Hematopoietic multipotent progenitor cell treated with erythropoietin and hydrocortisone succinate and interleukin-3 and kit ligand, for 6 days (in vitro differentiated cells): ENCODE measurements at places on chromosomes 5 and 9.

DNA sequence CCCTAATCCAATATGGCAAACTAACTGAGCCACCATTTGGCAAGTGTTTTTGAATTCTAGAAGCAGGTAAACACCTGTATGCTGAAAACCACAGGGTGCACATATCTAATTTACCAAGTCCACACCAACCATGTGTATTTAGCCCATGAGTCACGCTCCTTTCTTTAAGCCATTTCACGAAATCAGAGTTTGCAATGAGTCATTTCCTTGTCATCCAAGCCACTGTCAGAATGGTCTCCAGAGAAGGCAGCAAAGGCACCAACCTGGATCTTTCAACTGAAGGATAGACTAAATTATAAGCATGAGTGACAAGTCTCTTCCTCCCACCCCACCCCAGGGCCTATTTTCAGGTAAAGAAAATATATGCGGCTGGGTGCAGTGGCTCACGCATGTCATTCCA is 110.0 kb downstream of the PAX5 start:
- DNase-seq = no peak

DNA sequence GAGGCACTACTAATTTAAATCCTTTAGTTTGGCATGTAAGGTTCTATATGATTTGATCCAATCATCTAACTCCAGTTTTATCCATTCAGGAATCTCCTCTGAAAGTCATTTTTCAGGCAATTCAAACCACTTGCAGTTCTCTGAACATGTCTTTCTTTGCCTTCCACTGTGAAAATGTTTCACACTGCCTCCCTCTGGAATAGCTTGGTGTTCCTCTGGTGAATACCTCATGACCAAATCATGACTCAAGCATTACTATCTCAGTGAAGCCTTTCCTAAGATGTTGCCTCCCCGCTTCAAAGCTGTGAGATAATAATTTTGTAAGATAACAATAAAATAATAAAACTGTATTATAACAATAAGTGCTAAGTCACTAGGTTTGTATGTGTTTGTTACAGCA is 981.1 kb downstream of the DTWD2 start:
- DNase-seq = no peak

- DNase-seq = no peak
These were observed 13.2 kb downstream of the SAP30L start for GRCh38 chr5:154459015-154459414.

DNA sequence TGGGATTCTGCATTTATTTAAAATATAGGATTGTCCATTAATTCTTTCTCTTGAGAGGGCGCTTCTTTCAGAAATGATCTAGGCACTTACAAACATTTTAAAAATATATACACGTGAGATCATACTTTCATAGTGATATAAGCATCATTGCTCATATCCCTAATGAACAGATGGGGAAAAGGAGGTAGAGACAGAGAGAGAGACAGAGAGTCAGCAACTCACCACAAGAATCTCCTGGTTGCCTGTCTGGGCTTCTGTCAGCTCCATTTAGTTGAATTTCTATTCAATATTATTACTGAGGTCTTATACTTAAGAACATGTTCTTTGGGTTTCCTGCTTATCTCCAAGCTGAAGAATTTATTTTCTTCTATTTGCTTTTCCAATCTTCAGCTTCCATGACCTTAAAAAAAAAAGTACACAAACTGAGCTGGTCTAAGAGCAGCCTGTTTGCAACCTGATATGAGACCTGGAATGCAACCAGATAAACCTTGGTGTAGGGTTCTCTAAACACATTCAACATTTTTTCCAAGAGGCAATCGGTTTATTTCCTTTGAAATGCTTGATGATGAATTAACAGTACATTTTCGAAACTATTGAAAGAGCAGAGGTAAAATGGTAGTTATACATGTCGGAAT is 51.6 kb upstream of the LIFR start:
- DNase-seq = no peak

DNA sequence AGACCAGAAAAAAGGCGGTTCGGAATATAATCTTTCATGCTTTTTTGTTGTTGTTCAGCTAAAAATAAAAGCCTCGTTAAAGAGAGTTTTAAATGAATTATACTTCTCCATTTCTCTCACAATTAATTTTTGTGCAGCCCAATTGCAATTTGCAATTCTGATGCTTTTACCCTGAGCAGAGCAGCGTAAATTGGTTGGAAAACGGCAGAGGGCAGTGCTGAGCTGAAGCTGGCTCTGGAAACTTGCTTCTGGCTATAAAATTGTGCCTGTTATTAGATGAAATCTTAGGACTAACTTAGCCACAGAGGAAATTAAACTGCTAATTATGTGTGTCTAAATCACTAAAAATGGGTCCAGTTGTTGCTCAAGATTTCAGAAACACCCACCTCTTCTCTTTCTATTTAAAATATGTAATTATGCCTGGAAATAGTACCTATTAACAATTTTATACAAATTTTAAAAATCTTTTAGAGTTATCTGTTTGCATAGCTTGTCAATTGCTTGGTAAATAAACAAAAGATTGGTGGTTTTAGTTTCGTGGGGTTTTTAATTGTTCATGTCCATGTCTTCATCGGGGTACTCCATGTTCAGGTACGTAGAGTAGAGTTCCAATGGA is 441.8 kb upstream of the TLE4 start:
- DNase-seq = peak; percentile 48

DNA sequence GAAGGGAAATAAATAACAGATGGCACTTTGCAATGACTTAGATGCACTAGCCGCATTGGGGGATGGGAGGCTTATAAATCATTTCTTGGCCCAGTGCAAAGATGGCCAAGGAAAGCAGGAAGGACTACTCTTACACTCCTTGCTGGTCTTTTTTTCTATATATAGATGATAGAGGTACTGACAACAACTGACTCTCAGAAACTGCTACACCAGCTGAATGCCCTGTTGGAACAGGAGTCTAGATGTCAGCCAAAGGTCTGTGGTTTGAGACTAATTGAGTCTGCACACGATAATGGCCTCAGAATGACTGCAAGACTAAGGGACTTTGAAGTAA is 1.7 kb downstream of the CCNG1 start:
- peak; percentile 81 for DNase-seq

GRCh38 chr5:140075371-140075770 is 32.3 kb upstream of the NRG2 start:
- DNase-seq = peak; percentile 15

DNA sequence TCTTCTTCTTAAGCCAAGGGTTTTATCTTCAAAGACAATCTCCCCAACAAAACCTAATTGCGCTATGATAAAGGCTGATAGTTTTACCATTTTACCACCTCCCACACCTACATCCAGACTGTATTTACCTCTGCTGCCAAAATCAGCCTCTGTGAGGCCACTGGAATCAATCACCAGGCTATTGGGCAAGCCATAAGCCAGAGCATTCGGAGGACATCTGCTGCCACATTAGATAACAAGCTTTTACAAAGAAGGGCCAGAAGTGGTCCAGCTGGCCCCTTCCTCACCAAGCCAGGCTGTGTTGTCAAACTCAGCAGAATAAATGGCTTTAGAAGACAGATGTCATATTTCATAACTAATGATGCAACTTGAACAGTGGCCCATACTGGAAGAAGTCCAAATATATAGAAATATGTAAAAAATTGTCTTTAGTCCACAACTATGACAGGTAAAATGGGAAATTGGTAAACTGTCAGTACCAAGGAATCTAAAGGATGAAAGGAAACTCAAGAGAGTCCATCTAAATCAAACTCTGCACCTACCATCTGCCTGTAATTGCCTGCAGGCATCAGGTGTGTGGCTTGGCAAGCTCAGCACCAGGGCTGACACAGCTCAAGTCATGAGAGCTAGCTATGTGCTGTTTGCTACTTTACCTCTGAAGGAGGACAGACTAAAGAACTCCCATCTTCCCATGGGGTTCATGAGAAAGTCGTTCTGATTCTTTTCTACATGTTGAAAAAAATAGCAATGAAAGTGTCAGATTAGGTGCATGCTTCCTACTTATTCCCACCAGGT is 16.1 kb downstream of the SLC45A2 start:
- DNase-seq = no peak

DNA sequence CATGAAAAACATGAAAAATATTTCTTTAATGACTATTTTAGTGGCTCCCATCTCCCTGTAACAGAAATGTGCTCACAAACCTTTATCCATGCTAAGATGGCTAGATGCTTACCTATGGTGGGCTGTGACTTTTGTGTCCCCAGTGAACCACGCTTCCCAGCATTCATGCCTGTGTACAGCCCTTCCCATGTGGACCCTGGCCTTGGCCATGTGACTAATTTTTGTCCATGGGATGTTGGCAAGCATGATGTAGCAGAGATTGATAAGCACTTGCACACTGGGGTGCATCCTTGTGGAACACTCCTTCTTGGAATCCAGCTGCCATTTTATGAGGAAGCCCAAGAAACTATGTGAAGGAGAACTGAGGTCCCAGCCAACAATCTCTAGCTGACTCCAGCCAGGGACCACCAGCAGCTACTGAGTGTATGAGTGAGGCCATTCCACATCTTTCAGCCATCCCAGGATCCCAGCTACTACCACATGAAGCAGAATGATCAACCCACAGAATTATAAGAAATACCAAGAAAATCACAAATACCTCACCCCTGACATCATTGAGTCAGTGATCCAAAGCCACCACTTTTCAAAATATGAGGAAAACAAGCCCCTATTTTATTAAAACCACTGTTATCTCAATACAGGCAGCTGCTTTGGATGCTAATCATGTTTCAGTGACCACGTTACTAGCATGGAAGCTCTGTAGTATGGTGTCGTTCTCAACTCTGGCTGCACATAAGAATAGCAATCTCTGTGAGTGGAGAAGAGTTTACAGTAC is 16.1 kb upstream of the RAI14 start:
- DNase-seq = no peak

DNA sequence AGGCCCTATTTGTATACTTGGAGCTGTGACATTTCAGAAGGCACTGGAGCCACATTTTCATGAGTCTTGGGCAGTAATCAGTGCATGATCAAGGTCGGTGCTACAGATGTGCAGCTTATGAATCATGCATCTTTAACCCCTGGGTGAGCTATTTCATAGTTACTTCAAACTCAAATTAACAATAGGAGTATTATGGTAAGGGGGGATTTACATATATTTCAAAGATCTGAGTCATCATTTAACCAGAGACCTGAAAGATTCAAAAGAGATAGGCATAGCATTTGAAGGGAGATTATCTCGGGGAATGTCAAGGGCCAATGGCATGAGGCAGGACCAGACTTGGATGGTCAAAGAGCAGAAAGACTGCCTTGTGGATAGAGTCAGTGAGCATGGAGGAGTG is 169.0 kb upstream of the GRIN3A start:
- no peak for DNase-seq

- DNase-seq = no peak
These were observed 52.3 kb downstream of the NLN start for GRCh38 chr5:65774346-65774745.

GRCh38 chr5:59416451-59416850 is 477.1 kb downstream of the PDE4D start:
- DNase-seq = no peak

GRCh38 chr9:113803811-113804589 is 72.1 kb upstream of the ZNF618 start:
- DNase-seq = peak; percentile 9

- no peak for DNase-seq
These were observed 970.9 kb downstream of the CDH12 start for GRCh38 chr5:21882074-21882745.

DNA sequence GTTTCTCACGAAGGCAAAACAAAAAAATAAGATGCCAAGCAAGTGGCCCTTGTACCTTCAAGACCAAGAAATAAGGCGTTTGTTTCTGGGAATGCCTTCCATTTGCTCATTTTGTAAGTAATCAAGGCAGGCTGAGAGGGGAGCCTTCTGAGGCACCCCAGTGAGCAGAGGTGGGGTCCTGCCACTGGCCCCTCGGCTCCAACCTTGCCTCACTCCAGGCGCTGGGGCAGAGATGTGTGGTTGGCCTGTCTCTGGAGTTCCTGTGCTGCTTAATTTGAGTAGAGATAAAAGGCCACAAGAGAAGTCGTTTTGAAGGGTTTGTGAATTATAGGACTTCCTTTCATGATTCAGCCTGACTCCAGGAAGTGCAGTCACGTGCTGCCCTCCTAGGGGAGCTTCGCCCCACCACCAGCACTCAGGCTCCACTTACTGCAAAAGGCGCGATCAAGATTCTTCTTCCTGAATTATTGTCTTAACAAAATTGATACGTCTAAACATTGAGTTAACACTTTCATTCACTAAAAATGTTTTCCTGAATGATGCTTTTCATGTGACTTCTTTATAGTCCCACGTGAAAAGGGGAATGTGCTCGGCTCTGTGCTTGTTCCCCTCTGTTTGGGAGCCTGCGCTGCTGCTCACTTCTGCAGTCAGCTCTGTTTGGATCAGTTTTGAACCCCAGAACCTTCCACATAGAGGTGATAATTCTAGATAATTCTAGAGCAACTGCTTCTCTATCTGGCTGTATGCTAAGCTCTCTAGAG is 13.7 kb downstream of the SYK start:
- DNase-seq = peak; percentile 87

- DNase-seq = peak; percentile 39
These were observed at the start of gene GDNF for GRCh38 chr5:37839407-37840052. GDNF (minus strand) TSS chr5:37840041; CDS start chr5:37834796, 5,245 bp downstream.

GRCh38 chr5:179668391-179668790 is 12.4 kb downstream of the CBY3 start:
- peak; percentile 87 for DNase-seq

GRCh38 chr9:83981126-83981871 is 694 bp downstream of the RMI1 start:
- DNase-seq = peak; percentile 72

DNA sequence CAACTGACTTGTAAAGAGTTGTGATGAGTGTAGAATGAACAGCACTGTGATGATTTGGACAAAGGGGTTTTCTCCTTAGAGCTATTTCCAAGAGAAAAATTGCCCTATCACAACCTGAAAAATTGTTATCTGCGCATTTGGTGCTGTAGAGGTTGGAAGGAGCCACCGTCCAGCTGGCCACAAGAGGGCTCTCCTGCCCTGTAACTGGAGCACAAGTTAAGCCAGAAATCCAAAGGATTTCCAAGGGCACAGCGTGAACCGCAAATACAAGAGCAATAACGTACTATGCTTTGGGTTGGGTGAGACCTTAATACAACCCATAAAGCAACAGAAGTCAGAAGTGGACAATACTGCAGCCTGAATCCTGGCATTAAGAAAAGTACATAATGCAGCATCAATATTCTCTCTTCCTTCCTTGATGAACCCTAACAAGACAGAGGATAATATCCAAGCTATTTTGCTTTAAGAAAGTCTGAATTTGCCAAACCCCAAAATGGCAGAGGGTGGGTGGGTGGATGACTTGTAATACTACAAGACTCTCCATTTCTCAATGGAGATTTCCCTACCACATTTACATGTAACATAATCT is 56.8 kb upstream of the SMIM32 start:
- peak; percentile 65 for DNase-seq

DNA sequence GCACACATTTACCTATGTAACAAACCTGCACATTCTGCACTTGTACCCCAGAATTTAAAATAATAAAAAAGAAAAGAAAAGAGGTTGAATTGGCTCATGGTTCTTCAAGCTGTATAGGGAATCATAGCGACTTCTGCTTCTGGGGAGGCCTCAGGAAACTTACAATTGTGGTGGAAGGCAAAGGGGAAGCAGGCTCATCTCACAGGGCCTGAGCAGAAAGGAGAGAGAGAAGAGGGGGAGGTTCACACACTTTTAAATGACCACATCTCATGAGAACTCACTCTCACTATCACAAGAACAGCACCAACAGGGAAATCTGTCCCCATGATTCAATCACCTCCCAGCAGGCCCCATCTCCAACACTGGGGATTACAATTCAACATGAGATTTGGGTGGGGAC is 214.6 kb downstream of the CDK5RAP2 start:
- no peak for DNase-seq

- DNase-seq = peak; percentile 56
These were observed 107.5 kb downstream of the GALNT10 start for GRCh38 chr5:154298065-154298464.
